ENCODE measurements at places on chromosomes 3 and 15.

DNA sequence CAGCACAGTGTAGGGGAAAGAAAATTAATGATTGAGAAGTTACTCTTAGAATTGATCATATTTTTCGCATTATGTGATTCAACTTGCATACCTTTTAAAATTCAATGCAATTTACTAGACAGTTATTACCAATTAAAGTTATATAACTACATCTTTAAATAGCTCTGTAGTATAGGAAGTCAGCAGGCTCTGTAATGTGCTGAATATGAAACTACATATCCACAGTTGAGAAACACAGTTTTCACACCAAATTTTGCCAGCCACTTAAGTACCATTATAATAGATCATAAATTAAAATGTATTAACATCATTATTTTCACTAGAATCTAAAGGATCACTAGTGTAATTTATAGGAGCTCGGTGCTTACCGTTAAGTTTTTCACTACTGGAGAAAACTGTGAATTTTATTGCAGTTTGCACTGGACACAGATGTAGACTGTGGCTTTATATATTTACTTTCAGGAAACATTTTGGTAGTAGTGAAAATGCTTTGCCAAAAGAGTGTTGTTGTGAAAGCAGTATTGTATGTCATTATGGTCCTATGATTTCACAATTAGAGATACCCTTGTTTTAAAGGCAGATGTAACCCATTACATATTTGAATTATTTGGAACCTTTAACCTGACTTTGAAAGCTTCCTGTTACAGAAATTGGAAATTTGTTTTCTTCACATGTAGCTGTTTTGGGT lies 113.6 kb downstream of the PLCL2 start:
- H3K4me3 ChIP-seq: no peak overlapping the region
- peaks cover 13% of the 10 kb centered on the region for H3K4me1 ChIP-seq
- H3K36me3 ChIP-seq: no peaks in the 10 kb centered on the region
- DNase-seq: no peak

GRCh38 chr3:108021533-108021932 lies 69.3 kb downstream of the CD47 start:
- no peak overlapping the region for H3K4me3 ChIP-seq
- no peak for DNase-seq
- no peak overlapping the region for H3K27ac ChIP-seq
- H3K36me3 ChIP-seq: no peaks in the 10 kb centered on the region
- H3K4me1 ChIP-seq: peaks cover 5% of the 10 kb centered on the region
- no peaks in the 10 kb centered on the region for H3K27me3 ChIP-seq

DNA sequence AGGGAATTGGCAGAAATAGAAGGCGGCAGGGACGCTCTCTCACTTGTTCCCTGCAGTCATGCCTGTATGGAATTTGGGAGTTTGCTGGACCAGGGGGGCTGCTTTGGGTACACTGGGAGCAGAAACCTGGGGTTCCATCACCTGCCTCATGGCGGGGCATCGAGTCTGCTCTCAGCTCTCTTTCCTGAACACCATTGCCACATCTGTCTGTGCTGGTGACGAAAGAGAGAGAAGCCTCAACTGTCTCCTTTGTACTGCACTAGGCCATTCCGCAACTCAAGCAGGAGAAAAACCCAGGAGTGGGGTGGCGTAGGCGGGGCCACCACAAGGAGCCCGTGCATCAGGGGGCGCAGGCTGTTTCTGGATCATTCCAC lies 14.0 kb downstream of the TMEM158 start:
- H3K27ac ChIP-seq: no peak overlapping the region
- no peaks in the 10 kb centered on the region for H3K4me1 ChIP-seq
- DNase-seq: no peak

- no peaks in the 10 kb centered on the region for H3K36me3 ChIP-seq
- H3K4me3 ChIP-seq: no peak overlapping the region
- DNase-seq: no peak
- H3K4me1 ChIP-seq: peaks cover 2% of the 10 kb centered on the region
Measured at GRCh38 chr15:64558460-64559179, 98.2 kb downstream of the ZNF609 start.

GRCh38 chr3:160565442-160566403 lies at the start of gene KPNA4:
Gene KPNA4, minus strand, starts transcription at chr3:160565571. Its CDS starts 289 bp downstream, at chr3:160565282.
- H3K27me3 ChIP-seq: no peaks in the 10 kb centered on the region
- H3K27ac ChIP-seq: peak within 1 kb of the TSS; percentile 98
- peak; percentile 99 for DNase-seq
- peaks cover 6% of the 10 kb centered on the region for H3K4me1 ChIP-seq
